Stimulated activated CD8-positive, alpha-beta memory T cell treated with anti-CD3 and anti-CD28 coated beads, Interleukin-4, amount 100 ng/mL, for 1 hour (primary cell): ENCODE measurements at places on chromosomes 6 and 20.

DNA sequence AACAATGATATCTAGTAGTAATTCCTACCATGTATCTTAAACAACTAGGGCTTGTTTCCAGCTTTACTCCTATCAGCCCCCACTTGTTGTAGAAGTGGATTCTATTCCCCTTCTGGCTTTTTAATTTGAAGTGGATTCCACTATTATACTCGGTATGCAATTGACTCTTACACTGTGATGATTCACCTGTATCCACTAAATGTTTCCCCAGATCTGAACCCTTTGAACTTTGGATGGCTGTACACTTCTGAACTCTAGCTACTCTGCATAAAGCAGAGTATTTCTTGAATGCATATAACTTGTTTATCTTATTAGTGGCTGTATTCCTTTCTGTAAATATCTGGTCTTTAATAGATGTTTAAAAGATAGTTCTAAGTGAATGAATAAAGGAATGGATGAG is 538.4 kb upstream of the NRSN1 start:
- DNase-seq = no peak

DNA sequence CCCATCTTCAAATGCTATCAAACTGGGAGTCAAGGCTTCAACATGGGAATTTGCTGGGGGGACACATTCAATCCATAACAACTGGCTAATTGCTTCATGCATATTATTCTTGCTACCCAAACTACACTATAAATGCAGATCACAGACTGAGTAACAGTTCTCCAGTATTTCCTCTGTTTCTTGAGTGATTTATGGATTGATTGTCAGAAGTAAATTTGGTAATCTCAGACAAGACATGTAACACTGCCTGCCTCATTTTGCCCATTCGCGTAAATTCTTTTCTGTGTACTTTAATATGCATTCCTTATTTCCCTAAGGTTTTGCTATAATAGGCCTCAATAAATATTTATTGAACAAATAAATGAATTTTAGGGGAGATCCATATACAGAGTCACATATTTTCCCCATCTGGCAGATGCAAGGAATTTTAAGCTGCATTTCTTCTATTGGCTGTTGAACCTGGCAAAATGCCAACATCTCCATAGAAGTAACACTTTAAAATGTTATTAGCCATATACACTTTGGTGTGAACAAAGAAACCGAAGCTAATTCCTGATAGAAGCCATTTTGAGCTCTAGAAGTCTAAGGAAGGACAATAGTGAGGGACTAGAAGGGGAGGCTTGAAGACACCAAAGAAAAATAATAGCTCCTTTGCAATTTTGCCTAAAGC is 98.2 kb downstream of the QRSL1 start:
- no peak for DNase-seq

DNA sequence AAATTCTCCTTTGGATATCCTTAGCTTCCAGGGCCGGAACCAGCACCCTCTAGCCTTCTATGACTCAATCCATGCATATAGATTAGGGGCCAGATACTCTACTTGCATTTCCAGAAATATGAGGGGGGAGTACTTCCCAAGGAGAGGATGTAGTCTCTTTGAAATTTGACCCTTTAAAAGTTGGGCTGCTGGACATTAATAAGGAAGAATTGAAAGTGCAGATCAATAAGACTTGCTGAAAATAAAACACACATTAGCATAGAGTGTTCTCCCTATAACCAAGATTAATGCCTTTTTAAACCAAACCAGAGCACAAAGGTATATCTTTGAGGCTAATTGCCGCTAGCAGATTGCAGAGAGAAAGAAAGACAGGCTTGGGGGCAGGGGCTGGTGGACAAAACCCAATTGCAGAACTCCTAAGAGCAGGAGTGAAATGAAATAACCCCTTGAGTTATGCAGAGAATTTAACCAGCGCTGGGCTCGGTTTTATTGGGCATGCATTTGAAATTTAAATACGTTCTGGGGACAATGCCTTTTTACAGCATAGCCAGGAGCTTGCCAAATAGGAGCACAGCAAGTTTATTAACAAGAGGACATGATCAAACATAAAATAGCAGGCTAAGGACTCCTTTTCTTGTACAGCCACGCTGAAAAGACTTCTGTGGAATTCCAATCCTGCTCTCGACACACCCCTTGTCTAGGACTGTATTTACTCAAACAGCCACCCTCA is 108.2 kb upstream of the SALL4 start:
- DNase-seq = no peak

GRCh38 chr6:108760126-108761050 is 87.8 kb upstream of the ARMC2 start:
- DNase-seq = no peak
